Suprapubic skin (tissue), 4 donors: ENCODE measurements at places on chromosomes 1 and 21. TPM values are rescaled to one million over a fixed set of nuclear protein-coding genes. Genes with fewer than 3 reads are reported as not detected.

DNA sequence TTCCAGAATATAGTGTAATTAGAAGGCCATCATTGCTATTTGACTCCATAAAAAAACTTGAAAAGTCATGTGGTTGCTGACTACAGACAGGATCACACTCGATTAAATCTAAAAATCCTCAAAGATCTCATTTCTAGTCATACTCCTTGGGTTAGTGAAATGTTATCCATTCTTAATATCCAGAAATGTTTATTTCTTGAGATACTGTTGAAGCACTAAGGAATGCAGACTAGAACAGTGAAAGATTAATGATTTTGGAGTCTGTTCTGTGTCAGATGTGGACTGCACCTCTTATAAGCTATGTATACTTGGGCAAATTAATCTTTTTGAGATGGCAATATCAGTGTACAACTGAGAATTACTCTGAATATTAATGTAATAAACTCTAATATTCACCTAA lies 65.1 kb downstream of the ADSS2 start:
- H3K4me3 ChIP-seq: no peak overlapping the region
- no peaks in the 10 kb centered on the region for H3K36me3 ChIP-seq
- no peaks in the 10 kb centered on the region for H3K27me3 ChIP-seq
- H3K27ac ChIP-seq: no peak overlapping the region
- no peak for DNase-seq

GRCh38 chr1:160618763-160619274 lies 28.0 kb downstream of the SLAMF1 start:
- H3K27me3 ChIP-seq: no peaks in the 10 kb centered on the region
- H3K4me3 ChIP-seq: no peak overlapping the region
- DNase-seq: no peak

ZNF593OS gene
- total RNA-seq: not detected

GFI1 gene
- not detected for total RNA-seq

TLCD4 gene
- total RNA-seq: 6.2 TPM

HPCAL4 gene
- not detected for total RNA-seq

FMO3 gene
- 0.36 TPM for total RNA-seq
